Osteoblast (primary cell): ENCODE measurements at places on chromosomes 3 and 15. TPM values are rescaled to one million over a fixed set of nuclear protein-coding genes. Genes with fewer than 3 reads are reported as not detected.

Gene SYNPR
- not detected in 2 replicates for total RNA-seq

DNA sequence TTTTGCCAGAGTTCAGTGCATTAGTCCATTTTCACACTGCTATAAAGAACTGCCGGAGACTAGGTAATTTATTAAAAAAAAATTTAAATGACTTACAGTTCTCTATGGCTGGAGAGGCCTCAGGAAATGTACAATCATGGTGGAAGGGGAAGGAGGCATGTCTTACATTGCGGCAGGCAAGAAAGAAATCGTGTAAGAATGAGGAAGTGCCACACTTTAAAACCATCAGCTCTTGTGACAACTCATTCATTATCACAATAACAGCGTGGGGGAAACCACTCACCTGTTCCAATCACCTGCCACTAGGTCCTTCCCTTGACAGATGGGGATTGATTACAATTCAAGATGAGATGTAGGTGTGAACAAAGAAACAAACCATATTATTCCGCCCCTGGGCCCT, 1361.4 kb downstream of the NSUN3 start:
- no peak for DNase-seq

DNA sequence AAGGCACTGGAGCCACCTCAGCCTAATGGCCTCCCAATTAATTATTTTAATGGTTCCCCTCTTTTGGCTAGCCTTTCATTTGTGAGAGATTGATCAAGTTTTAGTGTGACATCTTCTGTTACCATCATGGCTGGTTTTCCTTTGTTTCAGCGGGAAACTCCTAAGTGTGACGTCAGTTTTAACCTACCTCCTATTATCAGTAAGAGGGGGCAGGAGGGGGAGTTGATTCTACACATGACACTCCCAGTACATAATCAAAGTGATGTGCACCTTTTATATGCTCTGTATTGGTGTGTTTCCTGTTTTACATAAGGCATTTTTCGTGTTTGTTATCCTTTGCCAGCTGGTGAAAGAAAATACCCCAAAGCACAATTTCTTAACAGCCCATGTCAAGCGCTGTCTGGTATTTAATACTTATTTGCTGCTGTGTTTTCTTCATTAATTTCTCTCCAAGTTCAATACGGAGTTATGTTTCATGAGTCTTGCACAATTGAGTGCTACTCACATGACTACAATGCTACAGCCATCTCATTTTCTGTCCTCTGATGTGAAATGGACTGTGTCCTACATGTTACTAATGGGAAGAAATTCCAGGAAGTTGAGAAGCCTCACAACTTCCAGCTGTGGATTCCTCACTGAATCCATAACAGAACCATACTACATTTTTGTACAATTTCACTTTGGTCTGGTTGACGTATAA, 52.2 kb upstream of the POLR2M start:
- DNase-seq: no peak

- peak; percentile 89 for DNase-seq
These were observed 203.0 kb downstream of the ABHD5 start for GRCh38 chr3:43893727-43894126.

DNA sequence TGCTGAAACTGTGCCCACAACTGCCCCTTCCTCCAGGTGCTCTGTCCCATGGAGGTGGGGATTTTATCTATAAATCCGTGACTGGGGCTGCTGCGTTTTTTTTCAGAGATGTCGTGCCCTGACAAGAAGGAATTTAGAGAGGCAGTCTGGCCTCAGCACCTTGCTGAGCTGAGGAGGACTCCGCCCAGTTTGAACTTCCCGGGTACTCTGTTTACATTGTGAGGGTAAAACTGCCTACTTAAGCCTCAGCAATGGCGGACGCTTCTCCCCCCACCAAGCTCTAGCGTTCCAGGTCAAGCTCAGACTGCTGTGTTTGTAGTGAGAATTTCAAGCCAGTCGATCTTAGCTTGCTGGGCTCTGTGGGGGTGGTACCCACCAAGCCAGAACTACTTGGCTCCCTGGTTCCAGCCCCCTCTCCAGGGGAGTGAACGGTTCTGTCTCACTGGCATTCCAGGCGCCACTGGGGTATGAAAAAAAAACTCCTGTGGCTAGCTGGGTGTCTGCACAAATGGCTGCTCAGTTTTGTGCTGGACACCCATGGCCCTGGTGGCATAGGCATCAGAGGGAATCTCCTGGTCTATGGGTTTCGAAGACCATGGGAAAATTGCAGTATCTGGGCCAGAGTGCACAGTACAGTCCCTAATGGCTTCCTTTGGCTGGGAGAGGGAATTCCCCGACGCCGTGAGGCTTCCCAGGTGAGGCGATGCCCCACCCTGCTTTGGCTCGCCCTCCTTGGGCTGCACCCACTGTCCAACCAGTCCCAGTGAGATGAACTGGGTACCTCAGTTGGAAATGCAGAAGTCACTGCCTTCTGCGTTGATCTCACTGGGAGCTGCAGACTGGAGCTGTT, 68.5 kb upstream of the SGO1 start:
- DNase-seq: no peak

DNA sequence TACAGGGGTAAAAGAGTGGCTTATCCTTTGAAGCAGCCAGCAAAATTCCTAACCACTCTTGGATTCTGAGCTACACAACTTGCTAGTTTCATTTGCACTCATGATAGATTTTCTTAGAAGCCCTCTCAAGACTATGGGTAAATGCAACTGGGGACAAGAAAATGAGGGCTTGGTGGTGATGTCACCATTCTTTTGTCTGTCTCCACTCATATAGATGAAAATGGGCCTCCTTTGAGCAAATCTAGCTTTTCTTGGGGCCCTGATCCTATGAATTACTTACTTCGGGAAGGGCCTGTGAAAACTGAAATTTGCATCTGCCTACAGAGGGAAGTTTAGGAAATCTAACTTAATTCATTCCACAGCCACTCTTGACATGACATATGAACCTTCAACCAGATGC, 486.3 kb downstream of the MAGI1 start:
- DNase-seq: no peak

- no peak for DNase-seq
These were observed 23.2 kb downstream of the ILDR1 start for GRCh38 chr3:121998611-121999473.
